Stimulated activated CD8-positive, alpha-beta memory T cell treated with anti-CD3 and anti-CD28 coated beads, Interleukin-2, amount 100 ng/mL, for 48 hours (primary cell): ENCODE measurements at places on chromosomes 2 and 18.

DNA sequence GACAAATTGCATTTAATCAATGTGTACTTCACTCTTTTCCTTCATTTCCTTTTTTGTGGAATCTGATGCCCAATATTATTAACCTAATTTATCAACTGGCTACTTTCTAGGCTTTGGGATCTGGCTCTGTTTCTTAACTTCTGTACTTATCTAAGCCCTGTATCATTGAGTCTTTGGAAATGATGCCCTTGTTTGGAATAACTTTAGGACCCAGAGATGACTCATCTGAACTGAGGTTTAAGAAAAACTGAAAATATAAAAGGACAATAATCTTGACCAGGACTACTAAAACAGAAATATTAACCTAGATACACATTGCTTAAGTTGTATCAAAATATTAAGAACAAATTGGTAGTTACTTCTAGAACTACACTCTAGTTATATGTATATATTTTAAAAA lies 600.8 kb downstream of the CPS1 start:
- DNase-seq, result no peak

DNA sequence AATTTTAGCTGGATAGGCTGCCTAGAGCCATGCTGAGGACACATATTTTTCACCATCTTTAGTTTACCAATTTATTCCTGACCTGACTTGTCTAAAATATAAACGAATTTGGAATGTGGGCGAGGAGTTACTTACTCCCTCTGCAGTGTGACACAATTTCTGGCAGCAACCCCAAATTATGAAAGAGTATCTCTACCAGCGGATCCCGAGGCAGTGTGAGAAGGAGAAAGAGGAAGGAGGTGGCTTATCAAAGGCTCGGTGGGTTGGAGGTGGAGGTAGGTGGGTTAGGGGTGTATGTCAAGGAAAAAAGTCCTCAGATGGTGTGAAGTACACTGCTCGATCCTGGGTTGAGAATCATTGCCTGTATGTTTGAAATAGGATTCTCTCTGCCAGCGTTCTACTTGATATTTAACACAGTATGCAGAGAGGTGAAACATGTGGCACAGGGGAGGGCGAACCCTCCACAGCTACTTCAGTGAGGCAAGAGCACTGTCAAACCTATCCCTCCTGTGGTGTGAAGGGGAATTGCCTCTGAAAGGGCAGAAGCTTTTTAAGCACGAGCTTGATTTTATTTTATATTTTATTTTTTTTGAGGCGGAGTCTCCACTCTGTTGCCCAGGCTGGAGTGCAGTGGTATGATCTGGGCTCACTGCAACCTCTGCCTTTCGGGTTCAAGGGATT lies 76.0 kb downstream of the RFTN2 start:
- no peak for DNase-seq

GRCh38 chr2:161100211-161100895 lies 59.9 kb upstream of the TANK start:
- no peak for DNase-seq

DNA sequence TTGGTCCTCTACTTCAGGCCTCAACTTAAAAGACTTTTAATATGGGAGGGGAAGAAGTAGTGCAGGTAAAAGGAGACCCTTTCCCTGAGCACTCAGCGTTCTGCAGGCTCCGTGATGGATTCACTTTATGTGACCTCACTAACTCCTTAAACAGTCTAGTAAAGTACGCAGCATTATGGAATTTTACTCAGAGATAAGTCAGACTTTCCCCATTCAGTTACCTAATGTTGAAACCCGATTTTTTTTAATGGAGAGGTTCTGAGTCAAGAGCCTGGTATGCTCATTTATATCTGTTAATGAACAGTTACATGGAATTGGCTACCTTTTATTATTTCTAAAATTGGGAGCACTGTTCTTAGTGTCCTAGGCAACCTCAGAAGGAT lies 34.1 kb downstream of the RASGRP3 start:
- no peak for DNase-seq

DNA sequence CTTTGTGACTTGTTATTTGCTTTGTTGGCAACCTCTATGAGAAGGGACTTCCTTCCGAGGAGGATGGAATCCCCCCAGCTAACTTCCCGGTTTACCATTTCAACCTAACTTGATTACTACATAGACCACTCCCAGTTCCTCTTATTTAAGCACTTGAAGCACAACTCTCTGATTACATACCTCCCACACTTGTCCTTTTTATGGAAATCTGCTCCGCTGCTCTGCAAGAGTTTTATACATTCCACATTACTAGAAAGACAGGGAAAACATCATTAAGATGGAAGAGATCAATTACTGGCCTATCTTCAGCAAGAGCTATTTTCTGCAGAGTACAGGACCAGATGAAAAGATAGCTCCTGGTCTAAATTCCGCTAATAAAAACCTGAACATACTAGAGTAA lies 160.0 kb upstream of the PGAP1 start:
- DNase-seq, result no peak

DNA sequence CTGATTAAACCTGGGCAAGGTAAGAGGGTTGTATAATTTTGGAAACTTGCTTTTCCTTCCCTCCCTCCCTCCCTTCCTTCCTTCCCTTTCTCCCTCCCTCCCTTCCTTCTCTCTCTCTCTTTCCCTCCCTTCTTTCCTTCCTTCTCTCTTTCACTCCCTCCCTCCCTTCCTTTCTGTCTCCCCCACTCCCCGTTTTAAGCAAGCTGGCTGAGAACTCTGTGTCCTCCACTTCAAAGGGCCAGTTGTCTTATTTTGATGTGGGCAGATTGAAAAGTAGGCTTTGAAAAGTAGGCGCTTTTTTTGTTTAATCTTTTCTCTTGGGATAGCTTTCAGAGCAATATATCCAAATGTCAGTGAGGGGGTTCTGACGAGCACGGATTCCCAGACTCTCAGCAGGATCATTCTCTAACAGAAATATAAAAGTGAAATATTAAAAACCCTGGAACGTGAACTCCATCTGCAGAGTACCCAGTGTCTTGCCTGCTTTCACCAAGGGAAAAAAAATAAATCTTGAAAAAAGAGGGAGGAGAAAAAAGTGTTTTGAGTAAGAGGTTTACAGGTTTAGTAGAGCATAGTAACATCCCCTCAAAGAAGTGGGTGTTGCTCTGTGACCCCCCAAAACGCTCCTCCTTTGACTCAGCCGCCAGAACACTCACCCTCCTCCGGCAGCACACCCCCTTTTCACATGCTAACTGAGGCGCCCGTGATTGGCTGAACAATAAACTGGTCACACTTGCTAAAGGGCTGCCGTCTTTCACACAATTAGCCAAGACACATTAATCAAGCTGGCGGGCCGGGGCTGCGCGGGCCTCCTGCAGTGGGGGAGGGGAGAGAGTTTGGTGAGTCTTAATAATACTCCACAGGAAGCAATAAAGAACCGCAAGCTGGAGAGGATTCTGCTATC lies 52.2 kb downstream of the CDK15 start:
- DNase-seq, result peak; percentile 25

GRCh38 chr2:162636206-162636728 lies 202.3 kb downstream of the KCNH7 start:
- DNase-seq, result no peak

- no peak for DNase-seq
Measured at GRCh38 chr2:55010915-55011314, 39.3 kb downstream of the RTN4 start.

GRCh38 chr18:14908541-14908940 lies 160.6 kb downstream of the ANKRD30B start:
- no peak for DNase-seq

GRCh38 chr2:128538396-128538795 lies 219.7 kb upstream of the HS6ST1 start:
- no peak for DNase-seq

- DNase-seq, result no peak
Measured at GRCh38 chr18:55487997-55488396, 100.0 kb downstream of the TCF4 start.

- DNase-seq, result no peak
Measured at GRCh38 chr18:75248426-75249174, 38.0 kb downstream of the TSHZ1 start.

- DNase-seq, result no peak
Measured at GRCh38 chr18:52280702-52281101, 59.3 kb upstream of the DCC start.

GRCh38 chr18:3457261-3457724 lies 7.3 kb downstream of the TGIF1 start:
- no peak for DNase-seq

DNA sequence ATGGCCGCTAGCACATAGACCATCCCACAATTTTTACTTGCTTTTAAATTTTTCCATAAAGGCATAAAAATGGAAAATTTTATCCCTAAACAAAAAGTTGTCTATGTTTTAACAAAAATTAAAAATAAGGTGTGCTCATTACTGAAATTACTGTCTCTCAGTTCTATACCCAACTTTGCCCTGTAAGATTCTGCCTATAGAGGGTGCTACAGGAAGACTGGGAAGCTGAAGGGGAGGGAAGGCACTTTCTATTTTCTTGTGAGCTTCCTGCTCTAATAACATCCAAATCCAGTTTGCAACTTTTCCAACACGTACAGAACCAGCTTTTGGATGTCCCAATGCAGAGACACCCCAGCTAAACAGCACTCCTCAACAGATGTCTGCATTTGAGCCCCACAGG lies 666.9 kb downstream of the PLCL1 start:
- DNase-seq, result no peak

DNA sequence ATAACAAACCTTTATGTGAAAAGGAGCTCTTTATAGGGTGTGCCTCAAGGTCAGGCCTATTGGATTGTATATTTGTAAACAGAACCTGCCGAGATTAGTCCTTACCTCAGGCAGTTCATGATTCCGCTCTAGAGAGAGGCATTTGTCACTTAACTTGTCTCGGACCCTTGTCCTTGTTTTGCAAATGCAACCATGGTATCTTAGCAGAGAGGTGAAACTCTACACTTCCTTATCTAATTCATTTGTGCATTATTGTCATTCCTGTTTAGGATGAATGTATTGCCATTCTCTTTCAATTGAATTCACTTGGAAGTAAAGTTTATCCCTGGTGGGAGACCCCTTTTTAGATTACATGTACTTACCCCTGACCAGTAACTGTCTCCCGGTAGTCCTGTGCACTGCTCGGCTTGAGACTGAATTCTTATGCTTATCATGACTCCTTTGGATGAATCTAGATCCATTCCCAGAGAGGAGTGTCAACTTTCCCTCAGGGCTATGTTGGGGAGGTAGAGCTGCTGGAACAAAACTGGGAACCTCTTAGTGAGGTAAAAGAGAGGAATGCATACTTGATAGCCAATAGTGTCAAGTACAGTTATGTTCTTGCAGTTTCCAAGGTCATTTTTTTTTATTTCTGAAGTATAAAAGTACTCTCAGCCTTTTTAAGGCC lies 46.6 kb downstream of the SGPP2 start:
- DNase-seq, result no peak

- peak; percentile 2 for DNase-seq
Measured at GRCh38 chr2:25042321-25043240, 705 bp downstream of the EFR3B start.

DNA sequence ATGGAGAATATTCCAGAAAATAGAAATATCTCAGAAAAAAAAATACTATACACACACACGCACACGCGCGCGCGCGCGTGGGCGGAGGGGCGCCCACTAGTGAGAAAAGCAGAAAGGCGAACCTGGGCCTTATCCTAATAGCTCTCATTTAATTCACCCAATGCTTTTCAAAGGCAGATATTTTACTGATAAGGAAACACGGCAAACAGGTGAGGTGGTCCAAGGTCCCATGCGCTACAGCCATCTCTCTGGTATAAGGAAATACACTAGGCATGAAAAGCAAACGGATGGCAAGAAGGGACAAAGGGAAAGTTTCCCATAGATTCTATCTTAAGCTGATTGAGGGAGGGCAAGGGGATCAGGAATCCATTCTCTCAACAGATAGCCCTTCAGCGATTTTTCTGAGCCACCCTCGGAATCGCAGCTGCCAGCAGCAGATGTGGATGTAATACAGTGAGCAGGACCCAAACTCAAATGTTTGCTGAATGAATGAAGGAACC lies 136.7 kb downstream of the TMEM247 start:
- no peak for DNase-seq

DNA sequence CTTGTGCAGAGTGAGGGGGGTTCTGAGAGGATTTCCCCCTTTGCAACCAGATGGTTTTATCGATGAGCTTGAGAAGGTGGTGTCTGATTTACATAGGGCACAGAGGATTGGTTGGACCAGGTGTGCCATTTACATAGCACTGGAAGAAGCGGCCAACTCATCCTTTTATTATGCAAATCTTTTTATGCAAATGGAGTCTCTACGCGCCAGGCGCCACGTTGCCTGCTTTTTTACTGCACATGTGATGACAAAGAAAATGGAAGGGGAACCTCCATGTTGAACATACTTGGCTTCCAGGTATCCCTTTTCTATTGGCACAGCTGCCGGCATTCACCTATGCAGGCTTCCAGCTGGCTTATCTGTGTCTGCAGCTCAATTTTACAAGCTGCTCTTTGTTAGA lies 18.4 kb upstream of the TXNL4A start:
- no peak for DNase-seq

DNA sequence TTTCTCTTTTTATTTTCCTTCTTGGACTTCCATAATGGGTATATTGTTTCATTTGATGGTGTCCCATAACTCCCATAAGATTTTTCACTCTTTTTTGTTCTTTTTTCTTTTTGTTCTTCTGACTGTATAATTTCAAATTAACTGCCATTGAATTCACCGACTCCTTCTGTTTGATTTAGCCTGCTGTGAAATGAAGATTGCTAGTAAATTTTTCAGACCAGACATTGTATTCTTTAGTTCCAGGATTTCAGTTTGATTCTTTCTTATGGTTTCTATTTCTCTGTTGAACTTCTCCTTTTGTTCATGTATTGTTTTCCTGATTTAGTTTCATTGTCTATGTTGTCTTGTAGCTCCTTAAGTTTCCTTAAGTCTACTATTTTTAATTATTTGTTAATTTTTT lies 87.6 kb upstream of the SPOPL start:
- no peak for DNase-seq

DNA sequence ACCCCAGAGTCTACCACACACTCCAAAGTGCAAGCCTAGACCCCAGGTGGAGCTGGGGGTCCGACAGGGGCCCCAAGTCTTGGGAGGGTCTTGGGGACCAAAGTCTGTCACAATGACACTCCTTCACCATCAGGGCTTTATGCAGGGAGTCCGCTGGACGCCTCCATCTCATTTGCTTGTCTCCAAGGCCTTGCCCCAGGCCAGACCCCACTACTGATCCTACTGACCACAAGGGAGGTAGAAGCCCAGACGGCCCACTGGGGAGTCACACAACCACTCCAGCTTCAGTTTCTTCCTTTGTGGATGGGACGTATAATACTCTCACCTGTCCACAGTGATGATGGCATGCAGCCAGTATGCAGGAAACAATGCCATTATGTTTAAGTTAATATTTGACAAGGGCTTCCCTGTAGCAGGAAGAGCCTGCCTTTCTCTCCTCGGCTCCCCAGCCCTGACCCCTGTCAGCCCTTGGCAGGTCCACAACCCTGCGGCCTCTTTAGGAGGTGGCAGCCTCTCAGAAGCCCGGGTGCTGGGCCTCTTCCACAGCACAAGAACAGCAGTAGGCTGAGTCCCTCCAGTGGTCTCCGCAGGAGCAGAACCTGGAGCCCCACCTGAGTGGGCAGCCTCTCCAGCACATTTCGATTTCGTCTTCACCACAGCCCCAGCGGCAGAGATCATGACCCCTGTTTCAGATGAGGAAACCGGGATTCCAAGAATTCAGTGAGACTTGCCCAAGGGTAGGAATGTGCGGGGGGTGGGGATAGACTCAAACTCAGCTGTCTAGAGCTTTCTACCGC lies 6.5 kb downstream of the BIN1 start:
- DNase-seq, result no peak

GRCh38 chr2:150742094-150742493 lies 254.6 kb upstream of the RND3 start:
- DNase-seq, result no peak

GRCh38 chr2:16284941-16285625 lies 344.7 kb downstream of the MYCN start:
- no peak for DNase-seq

GRCh38 chr2:138670734-138671133 lies 109.5 kb downstream of the NXPH2 start:
- DNase-seq, result no peak
